ENCODE measurements at places on chromosomes 12 and 14.

- DNase-seq, result no peak
Measured at GRCh38 chr12:25585021-25585523, 32.0 kb upstream of the LMNTD1 start.

- no peak for DNase-seq
Measured at GRCh38 chr12:62891805-62892549, 43.0 kb downstream of the PPM1H start.

GRCh38 chr14:74619672-74620131 lies 7.7 kb upstream of the LTBP2 start:
- no peak for DNase-seq

- no peak for DNase-seq
Measured at GRCh38 chr12:71870416-71870815, 30.9 kb downstream of the TBC1D15 start.

- DNase-seq, result no peak
Measured at GRCh38 chr12:89844539-89844938, 135.9 kb upstream of the ATP2B1 start.

Data from hematopoietic multipotent progenitor cell treated with erythropoietin and hydrocortisone succinate and interleukin-3 and kit ligand, for 17 days (in vitro differentiated cells).